CD4-positive, alpha-beta T cell treated with Interleukin-12 subunit alpha and Interleukin-12 subunit beta, for 1 hour (primary cell): ENCODE measurements at places on chromosomes 13 and 19.

DNA sequence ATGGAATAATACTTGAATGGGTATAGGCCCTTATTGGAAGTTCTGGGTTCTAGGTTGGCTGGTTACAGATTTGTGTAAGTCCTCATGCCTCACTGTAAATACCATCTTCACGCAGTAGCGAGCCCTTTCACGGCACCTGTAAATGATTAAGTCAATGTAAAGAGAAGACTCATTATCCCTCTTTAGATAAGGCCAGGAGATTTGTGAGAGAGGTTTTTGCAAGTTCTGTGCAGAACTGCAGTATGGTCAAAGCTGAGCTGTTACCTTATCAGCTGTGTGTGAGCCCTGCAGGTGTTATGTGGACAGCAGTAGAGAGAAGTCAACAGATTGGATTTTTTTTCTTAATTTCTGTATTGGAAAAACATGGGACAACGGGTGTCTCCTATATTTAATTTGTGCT is 141.6 kb downstream of the SHISA2 start:
- no peak for DNase-seq

GRCh38 chr13:110127986-110128511 is 178.9 kb downstream of the COL4A1 start:
- no peak for DNase-seq

DNA sequence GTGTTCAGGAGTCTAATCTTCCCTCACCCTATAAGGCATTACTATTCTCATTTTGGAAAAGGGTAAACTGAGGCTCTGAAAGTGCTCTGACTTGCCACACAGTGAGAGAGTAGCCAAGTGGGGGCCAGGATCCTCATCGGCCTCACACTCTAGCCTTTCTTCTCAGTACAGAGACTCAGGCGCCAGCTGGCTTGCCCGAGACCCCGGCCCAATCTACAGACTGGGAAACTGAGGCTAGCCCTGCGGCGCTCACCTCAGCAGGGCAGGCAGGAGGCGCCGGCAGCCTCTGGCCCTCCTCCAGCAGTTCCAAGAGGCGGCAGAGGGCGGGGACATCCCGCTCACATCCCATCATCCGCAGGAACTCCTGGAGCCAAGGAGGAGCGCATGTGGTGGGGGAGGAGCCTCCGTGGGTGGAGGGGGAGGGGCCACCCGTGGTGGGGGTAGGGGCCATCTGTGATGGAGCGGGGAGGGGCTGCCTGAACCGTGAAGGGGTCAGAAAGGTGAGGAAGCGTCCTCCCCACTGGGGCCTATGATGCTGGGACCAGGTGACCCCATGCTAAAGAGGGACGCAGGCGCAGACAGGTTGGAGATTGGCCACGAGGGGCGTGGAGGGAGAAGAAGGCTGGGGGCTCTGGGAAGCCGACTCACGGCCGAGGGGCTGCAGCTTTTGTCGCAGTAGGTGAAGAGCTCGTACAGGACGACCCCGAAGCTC is 8.7 kb upstream of the INSL3 start:
- DNase-seq, result no peak

- DNase-seq, result peak; percentile 62
Observed at GRCh38 chr13:42990291-42991232, 1.5 kb downstream of the EPSTI1 start.

DNA sequence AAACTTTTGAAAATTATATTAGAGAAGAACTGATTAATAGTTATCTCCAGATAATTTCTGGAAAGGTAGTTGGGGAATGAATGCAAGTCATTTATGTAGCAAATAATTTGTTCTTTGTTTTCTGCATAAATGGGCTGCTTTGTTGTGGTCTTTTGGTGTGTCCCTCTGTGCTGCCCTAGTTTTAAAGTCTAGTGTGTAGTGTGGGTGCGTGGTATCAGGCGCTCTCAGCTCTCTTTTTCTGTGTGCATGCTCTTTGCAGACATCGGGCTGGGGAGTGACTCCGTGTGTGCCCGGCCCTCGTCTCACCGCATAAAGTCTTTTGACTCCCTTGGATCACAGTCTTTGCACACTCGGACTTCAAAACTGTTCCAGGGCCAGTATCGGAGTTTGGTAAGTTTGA is 94.5 kb downstream of the ARHGEF7 start:
- DNase-seq, result no peak

DNA sequence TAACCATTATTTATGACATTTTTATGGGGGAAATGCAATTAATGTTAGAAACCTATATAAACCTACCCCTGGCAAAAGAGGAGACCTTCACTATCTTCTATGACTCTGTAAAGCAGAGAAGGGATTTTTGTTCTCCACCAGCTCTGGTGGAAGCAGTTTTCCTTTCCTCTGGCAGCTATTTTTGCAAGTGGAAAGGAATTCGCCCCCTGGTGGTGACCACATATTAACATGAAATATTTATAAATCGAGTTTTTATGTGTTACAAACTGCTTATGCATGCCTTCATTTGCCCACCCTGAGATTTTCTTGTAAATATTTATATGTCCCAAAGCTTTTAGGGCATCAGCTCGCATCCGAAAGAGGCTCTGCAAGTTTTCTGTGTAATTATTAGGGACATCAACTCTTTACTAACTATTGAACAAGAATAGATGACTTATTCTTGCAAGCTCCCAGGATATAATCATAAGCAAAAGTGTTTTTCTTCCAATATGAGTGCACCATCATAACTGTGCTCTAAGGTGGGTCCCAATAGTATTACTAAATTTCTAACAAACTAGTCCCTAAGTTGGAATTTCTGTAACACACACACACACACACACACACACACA is 62.4 kb downstream of the SERTM1 start:
- peak; percentile 8 for DNase-seq

DNA sequence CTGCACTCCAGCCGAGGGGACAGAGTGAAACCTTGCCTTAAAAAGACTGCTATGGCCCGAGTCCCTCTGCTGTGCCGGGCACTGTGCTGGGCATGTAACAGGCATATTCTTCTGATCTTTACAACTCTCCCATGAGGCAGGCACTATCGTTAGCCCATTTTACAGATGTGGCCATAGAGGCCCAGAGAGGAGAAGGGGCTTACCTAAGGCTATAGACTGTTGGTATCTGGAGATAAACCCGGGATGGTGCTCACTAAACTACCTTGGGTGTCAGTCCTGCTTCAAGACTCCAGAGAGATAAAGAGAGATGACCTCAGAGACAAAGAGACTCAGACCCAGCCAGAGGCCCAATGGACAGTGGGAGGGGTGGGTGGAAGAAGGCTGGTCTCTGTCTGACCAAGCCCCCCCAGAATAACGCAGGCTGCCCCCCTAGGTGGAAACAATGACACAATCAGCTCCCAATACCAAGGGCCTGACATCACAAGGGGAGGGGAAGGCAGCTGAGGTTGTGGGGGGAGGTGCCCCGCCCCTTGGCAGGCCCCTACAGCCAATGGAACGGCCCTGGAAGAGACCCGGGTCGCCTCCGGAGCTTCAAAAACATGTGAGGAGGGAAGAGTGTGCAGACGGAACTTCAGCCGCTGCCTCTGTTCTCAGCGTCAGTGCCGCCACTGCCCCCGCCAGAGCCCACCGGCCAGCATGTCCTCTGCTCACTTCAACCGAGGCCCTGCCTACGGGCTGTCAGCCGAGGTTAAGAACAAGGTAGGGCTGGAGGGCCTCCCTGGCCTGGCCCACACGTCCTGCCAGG is at the start of gene CNN1:
Gene CNN1, plus strand, starts transcription at position 620 of the 805 bp plus-strand sequence. Its CDS starts 77 bp downstream, at position 697.
- no peak for DNase-seq

- no peak for DNase-seq
Observed at GRCh38 chr13:45696610-45697226, 5.4 kb upstream of the CBY2 start.
